A549 treated with AZD2906 at 1 μM for 4 hours (cell line): ENCODE measurements at places on chromosomes 12 and 14. TPM values are rescaled to one million over a fixed set of nuclear protein-coding genes. Genes with fewer than 3 reads are reported as not detected.

Gene FAR2
- 0.14 to 0.37 TPM (median 0.22 TPM) in 3 of 5 replicates, not detected in the others for total RNA-seq

Gene FLRT2
- 2.7 to 3.0 TPM (median 2.8 TPM) in 5 replicates for total RNA-seq

Gene IL26
- not detected in 5 replicates for total RNA-seq

Gene POLE2
- total RNA-seq: 10.4 to 14.2 TPM (median 12.4 TPM) in 5 replicates

Gene IL31
- total RNA-seq: not detected in 5 replicates

Gene DLGAP5
- total RNA-seq: 23.4 to 38.3 TPM (median 27.1 TPM) in 5 replicates

Gene NYNRIN
- total RNA-seq: 0.31 to 0.44 TPM (median 0.41 TPM) in 5 replicates

Gene MYO1H
- not detected in 5 replicates for total RNA-seq

Gene CPM
- total RNA-seq: 4.6 to 6.7 TPM (median 5.2 TPM) in 5 replicates

Gene CCDC177
- 0.02 to 0.05 TPM (median 0.03 TPM) in 5 replicates for total RNA-seq

Gene IFNG
- not detected in 5 replicates for total RNA-seq

Gene RILPL1
- total RNA-seq: 9.9 to 13.5 TPM (median 12.4 TPM) in 5 replicates

Gene BDKRB2
- 0.82 to 1.0 TPM (median 0.88 TPM) in 5 replicates for total RNA-seq

Gene GDF3
- total RNA-seq: not detected in 5 replicates

Gene PRH2
- total RNA-seq: 0.23 to 0.48 TPM (median 0.43 TPM) in 3 of 5 replicates, not detected in the others

Gene ARMH4
- total RNA-seq: 0.55 to 1.00 TPM (median 0.78 TPM) in 5 replicates

Gene TAS2R46
- total RNA-seq: not detected in 5 replicates

Gene ACSM4
- total RNA-seq: not detected in 5 replicates

Gene STXBP6
- total RNA-seq: 2.4 to 3.1 TPM (median 2.7 TPM) in 5 replicates

Gene SLCO1B3
- 10.4 to 12.9 TPM (median 12.0 TPM) in 5 replicates for total RNA-seq

Gene TAC3
- total RNA-seq: 0.16 to 0.26 TPM (median 0.21 TPM) in 3 of 5 replicates, not detected in the others

Gene CGRRF1
- 18.4 to 21.4 TPM (median 19.0 TPM) in 5 replicates for total RNA-seq

Gene TAMALIN
- total RNA-seq: 0.60 to 1.1 TPM (median 0.95 TPM) in 5 replicates

Gene FGF23
- total RNA-seq: not detected in 5 replicates

Gene KRT75
- 0.09 to 0.17 TPM (median 0.11 TPM) in 4 of 5 replicates, not detected in the other for total RNA-seq

Gene CTDSP2
- 38.6 to 55.2 TPM (median 49.3 TPM) in 5 replicates for total RNA-seq
